ENCODE measurements at places on chromosomes 5 and 9.

- peak; percentile 82 for DNase-seq
Measured at GRCh38 chr9:35790385-35791296, 750 bp upstream of the NPR2 start.

DNA sequence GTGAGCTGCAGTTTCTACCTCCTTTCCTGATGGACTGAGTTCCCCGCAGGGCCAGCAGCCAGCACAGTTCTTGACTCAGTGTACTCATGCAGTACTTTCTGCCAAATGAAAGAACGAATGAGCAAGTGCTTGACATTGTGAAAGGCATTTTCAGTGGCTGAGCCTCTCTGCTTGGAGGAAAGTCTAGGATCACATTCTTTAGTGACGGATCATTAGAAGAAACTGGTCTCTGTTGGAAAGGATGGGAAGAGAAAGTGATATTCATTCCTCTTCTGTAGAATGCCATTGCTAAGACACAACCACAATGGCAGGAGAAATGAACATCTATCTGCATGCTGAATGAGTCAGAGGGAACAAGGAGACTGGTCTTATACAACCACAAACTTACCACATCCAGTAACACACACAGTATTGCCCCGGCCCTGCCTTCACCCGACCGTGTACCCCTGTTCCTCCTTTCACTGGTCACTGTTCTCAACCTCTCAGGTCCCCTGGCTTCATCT, 206.9 kb downstream of the CRB2 start:
- DNase-seq: no peak

- DNase-seq: no peak
Measured at GRCh38 chr5:95818181-95819147, 4.1 kb downstream of the GLRX start.

DNA sequence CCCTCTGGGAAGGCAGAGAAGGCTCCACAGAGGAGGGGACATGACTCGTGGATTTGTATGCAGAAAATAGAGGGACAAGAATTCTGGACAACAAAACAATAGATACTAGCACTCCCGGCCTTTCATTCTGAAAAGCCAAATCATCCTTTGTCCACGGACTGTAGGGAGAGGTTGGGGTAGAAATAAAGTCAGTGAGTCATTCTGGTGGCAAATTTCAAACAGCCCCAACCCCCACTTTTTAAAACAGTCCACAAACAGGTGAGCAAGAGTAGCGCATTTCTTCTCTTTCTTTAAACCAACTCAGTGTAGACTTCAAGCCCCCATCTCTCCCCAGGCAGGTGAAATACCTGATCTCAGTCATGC, 56.1 kb downstream of the PTPDC1 start:
- DNase-seq: no peak

DNA sequence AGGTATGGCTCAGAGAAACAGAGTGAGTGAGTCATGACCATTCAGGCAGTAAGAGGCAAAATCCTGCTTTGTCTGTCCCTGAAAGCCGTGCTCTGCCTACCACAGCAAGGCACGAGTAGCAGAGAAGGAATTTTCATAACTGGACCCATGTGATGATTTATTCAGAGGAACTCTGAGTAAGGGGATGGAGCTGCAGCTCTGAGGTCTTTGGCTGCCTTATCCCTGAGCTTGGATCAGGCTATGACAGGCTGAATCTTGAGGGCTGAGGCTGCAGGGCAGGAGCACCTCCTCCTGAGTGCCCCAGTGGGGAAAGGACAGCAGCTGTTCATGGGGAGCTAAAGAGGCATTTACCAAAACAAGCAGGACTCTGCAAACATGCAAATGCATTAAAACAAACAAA, 183.4 kb downstream of the PAPPA start:
- no peak for DNase-seq

- DNase-seq: no peak
Measured at GRCh38 chr9:110197330-110198187, 10.4 kb downstream of the C9orf152 start.

Data from left hindlimb (tissue), 1 donor.